ENCODE measurements at places on chromosomes 4 and X.
A peak's percentile ranks its signal among the peaks of the same experiment; 100 is the strongest.

DNA sequence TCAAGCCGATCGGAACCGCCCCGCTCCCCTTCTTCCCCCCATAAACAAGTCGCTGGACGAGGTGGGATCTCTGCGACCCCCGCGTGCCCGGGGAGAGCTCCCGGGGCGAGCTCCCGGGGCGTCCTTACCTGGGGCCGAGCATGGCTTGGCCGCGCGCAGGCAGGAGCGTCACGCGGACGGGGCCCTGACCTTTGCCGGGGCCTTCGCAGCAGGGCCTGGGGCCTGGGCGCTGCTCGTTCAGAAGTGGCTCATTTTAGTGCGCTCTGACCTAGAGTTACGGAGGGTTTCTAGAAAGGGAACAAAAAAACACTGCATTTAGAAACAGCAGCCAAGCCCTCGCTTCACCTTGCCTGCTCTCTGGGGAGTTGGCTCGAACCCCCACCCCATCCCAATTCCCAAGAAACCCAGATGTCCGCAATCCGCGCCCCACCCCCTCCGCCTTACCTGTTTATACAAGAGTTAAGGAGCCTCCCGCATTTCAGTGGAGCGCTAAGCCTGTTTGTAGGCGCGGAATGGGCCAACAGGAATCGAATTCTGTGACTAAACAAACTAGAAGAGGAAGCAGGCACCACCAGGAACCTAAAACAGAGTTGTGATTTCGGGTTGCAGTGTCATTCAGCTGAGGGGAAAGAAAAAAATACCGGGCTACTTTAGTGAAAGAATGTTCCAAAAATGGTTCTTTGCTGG is 814 bp upstream of the RBM47 start:
- H3K27me3 ChIP-seq: no peaks in the 10 kb centered on the region
- H3K4me3 ChIP-seq: peak overlapping the region; percentile 62
- DNase-seq: peak; percentile 70
- H3K4me1 ChIP-seq: peaks cover 14% of the 10 kb centered on the region
- peak overlapping the region; percentile 61 for H3K27ac ChIP-seq

- H3K4me3 ChIP-seq: no peak overlapping the region
- no peaks in the 10 kb centered on the region for H3K27me3 ChIP-seq
- DNase-seq: no peak
- H3K36me3 ChIP-seq: no peaks in the 10 kb centered on the region
- H3K27ac ChIP-seq: no peak overlapping the region
Observed at GRCh38 chr4:156870131-156870530, 101.5 kb downstream of the PDGFC start.

- DNase-seq: no peak
- H3K4me1 ChIP-seq: no peaks in the 10 kb centered on the region
- no peaks in the 10 kb centered on the region for H3K36me3 ChIP-seq
- H3K27me3 ChIP-seq: no peaks in the 10 kb centered on the region
- no peak overlapping the region for H3K27ac ChIP-seq
- H3K4me3 ChIP-seq: no peak overlapping the region
Observed at GRCh38 chr4:188989371-188989770, 850.1 kb downstream of the TRIML1 start.

DNA sequence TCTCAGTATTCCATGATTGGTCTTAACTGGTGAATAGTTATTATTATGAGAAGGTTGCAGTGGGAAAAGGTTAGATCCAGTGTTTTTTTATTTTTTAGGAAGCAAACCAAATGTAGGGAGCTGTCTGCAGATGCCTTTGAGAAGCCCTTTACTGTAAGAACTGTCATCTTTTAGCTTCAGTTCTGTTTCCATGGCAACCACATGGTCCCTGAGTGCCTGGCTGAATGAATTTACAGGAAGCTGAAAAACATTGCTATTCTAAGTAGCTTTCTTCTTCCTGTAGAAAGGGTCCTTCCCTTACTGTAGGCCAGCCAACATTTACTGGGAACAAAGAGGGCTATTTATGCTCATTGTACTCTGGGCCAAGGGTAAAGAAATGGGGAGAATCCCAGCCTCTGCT is 103.3 kb downstream of the DCLK2 start:
- H3K4me1 ChIP-seq: no peaks in the 10 kb centered on the region
- no peak overlapping the region for H3K27ac ChIP-seq
- H3K27me3 ChIP-seq: no peaks in the 10 kb centered on the region
- H3K36me3 ChIP-seq: no peaks in the 10 kb centered on the region
- no peak overlapping the region for H3K4me3 ChIP-seq

DNA sequence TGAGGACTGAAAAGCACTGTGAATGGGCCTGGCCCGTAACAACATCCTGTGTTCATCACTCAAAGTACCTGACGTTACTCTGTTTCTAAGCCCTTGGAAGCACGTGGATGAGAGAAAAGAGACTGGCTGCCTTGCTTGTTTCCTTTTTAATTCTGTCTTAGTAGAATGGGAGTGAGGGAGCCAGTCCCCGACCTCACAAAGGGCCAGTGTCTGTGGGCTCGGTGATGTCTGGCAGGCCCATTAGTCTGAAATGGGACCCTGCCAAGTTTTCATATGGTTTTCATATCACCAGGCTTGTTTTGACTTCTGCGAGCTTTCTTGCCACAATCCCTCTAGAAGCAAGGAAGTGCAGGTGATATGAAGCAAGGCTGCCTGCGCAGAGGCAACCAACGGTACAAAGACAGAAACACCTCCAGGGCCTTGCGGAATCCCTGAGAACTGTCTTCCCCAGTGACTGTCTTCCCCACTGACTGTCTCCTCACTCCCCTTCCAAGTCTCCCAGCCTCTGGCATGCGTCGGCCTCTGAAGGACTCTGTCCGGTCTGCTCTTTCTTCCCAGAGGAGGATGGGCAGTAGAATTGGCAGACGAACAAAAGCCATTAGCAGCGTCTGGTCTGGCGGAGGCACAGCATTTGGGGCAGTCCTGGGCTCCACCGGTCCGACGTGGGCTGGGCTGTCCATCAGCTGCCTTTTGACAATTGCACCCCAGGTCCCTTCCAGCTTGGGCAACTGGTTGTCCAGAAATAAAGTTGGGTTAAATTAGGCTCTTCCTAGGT is 20.2 kb upstream of the RASL11B start:
- H3K27me3 ChIP-seq: no peaks in the 10 kb centered on the region
- no peak overlapping the region for H3K27ac ChIP-seq
- no peaks in the 10 kb centered on the region for H3K36me3 ChIP-seq
- H3K4me1 ChIP-seq: peaks cover 19% of the 10 kb centered on the region
- no peak overlapping the region for H3K4me3 ChIP-seq

DNA sequence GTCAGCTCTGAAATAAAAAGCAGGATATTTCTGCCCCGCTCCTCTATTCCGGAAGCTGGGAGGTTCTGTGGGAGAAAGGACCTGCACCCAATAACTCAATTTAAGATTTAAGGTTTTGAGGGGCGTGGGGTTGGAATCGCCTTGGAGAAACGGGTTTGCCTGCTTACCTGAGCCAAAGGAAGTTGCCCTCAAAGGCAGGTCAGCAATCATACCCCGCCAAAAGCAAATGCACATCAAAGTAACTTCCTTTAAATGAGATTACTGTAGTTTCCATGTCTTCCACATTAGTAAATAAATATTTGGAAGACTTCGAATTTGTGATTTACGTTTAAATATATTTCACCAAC is 978 bp upstream of the HS3ST1 start:
- no peak for DNase-seq
- H3K27me3 ChIP-seq: no peaks in the 10 kb centered on the region
- H3K4me1 ChIP-seq: peaks cover 36% of the 10 kb centered on the region
- peak overlapping the region; percentile 46 for H3K27ac ChIP-seq
- peak overlapping the region; percentile 79 for H3K4me3 ChIP-seq
- no peaks in the 10 kb centered on the region for H3K36me3 ChIP-seq

DNA sequence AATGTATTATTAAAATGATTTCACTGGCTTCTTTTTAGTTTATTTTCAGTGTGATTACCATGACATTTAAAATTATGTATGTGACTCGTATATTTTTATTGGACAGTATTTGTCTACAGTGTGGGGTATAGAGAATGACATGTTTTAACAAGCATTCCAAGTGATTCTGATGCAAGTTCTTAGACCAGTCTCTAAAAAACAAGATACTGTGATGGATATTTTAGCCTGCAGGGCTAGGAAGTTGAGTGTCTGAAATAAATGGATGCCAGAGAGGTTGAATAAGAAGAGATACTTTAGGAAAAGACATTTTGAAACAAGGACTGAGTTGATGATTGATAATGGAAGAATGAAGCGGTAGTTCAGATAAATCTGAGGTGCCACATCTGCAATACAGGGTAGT is 3.5 kb upstream of the MAD2L1 start:
- DNase-seq: no peak
- H3K4me1 ChIP-seq: peaks cover 16% of the 10 kb centered on the region
- H3K27ac ChIP-seq: no peak overlapping the region

- no peaks in the 10 kb centered on the region for H3K36me3 ChIP-seq
- no peak overlapping the region for H3K27ac ChIP-seq
- no peak overlapping the region for H3K4me3 ChIP-seq
- DNase-seq: no peak
- H3K4me1 ChIP-seq: no peaks in the 10 kb centered on the region
- no peaks in the 10 kb centered on the region for H3K27me3 ChIP-seq
Observed at GRCh38 chr4:108445716-108446115, 174.7 kb upstream of the RPL34 start.

DNA sequence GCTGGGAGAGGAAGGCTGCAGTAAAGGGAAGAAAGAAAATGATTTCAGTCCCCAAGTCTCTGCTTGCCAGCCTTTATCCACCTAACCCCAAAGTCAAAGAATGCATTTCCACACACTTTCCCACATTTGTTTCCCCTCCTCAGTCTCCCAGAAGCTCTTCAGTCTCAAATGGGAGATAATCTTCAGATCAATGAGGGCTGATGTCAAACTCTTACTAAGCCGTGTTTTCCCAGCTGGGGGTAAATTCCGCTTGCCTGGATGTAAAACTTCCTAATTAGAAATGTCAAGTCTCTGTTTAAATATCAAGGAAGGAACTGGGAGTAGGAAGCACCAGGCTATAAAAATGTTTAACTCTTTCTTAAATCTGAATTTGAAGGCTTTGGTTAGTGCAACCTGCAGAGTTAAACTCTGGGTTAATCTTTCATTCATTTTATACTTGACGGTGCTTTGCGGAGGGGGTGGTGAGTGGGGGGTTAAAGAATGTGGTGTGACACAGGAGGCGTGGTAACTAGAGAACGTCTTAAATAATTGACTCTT is 601.4 kb upstream of the ACTRT1 start:
- no peak overlapping the region for H3K4me3 ChIP-seq
- no peaks in the 10 kb centered on the region for H3K27me3 ChIP-seq
- no peak overlapping the region for H3K27ac ChIP-seq
- H3K36me3 ChIP-seq: no peaks in the 10 kb centered on the region

DNA sequence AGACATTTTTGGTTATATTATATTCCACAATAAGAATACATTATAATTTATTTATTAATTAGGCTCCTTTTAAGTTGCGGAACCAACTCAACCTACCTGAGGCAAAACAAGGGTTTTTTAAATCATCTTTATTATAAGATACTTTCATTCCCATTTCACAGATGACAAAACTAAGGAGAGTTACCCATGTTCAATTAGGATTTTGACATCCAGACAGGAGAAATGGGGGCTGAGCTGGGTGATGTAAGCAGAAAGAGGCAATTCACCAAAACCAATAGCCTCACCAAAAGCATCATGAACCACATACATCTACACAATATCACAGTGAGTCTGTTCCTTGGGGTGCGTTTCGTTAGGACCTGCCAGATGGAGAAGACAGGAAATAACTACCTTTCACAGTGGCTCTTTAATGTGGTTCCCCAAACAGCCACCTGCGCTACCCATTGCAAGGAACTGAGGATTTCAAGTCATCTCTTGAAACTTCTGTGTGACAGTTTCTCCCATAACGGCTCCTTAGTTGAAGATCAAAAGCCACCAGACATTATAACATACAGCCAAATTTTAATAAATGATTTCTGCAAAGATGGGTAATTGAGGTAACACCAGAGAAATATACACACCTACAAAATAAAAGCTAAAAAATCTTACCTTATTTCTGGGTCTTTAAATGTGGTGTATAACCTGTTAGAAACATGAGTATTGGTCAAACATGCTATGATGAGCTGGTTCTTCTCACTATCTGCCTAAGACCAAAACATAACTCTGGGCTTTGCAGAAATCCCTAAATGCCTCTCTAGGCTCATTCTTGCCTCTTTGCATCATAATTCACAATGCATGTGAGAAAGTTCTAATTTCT is 190.6 kb upstream of the LEF1 start:
- H3K4me1 ChIP-seq: no peaks in the 10 kb centered on the region
- H3K27me3 ChIP-seq: no peaks in the 10 kb centered on the region
- no peak overlapping the region for H3K27ac ChIP-seq
- no peak overlapping the region for H3K4me3 ChIP-seq
- no peaks in the 10 kb centered on the region for H3K36me3 ChIP-seq

DNA sequence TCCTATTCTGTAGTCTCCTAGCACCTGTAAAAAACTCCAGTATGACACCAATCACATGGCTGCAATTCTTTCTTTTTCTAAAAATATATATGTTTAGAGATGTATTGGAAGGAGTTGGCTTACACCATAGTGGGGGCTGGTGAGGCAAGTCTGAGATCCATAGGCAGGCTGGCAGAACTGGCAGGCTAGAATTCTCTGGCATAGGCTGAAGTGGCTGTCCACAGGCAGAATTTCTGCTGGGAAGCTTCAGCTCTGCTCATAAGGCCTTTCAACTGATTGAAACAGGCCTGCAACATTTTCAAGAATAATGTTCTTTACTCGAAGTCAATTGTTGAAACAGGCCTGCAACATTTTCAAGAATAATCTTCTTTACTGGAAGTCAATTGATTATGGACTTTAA is 37.0 kb downstream of the FGF2 start:
- H3K4me1 ChIP-seq: no peaks in the 10 kb centered on the region
- no peaks in the 10 kb centered on the region for H3K36me3 ChIP-seq
- no peak overlapping the region for H3K4me3 ChIP-seq
- H3K27ac ChIP-seq: no peak overlapping the region
- DNase-seq: no peak

GRCh38 chr4:154452798-154453346 is 38.7 kb downstream of the DCHS2 start:
- H3K4me3 ChIP-seq: no peak overlapping the region
- H3K4me1 ChIP-seq: no peaks in the 10 kb centered on the region
- no peak overlapping the region for H3K27ac ChIP-seq
- DNase-seq: no peak
- H3K27me3 ChIP-seq: peaks cover 5% of the 10 kb centered on the region

DNA sequence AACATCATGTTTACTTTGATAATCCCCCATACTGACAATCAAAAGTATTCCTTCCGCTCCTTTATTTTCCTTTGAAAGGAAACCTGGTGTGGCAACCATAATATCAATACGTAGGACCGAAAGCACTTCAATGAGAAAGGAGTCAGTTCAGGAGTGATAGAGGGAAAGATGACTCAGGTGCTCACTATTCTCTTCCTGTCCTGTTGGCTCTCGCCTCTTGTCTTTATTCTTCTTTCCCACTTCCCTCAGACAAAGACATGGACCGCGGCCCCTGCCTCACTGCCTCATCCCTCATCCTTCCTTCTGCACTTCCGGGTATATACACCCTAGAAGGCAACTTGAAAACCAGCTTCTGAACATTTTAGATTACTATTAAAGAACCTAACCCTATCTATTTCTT is 49.8 kb upstream of the TNIP3 start:
- DNase-seq: no peak
- no peak overlapping the region for H3K4me3 ChIP-seq
- H3K4me1 ChIP-seq: no peaks in the 10 kb centered on the region
- no peak overlapping the region for H3K27ac ChIP-seq
- H3K36me3 ChIP-seq: no peaks in the 10 kb centered on the region
